SW 1271 (cell line): ENCODE measurements at places on chromosomes 11 and 22.
A peak's percentile ranks its signal among the peaks of the same experiment; 100 is the strongest.

GRCh38 chr11:9687711-9688477, 24.0 kb downstream of the SWAP70 start:
- no peak for DNase-seq

GRCh38 chr11:3207526-3208189, 11.0 kb downstream of the MRGPRG start:
- DNase-seq: no peak

GRCh38 chr11:3865388-3866193, 10.1 kb downstream of the STIM1 start:
- DNase-seq: peak; percentile 4

GRCh38 chr11:117921456-117921855, 7.7 kb downstream of the TMPRSS13 start:
- DNase-seq: no peak

DNA sequence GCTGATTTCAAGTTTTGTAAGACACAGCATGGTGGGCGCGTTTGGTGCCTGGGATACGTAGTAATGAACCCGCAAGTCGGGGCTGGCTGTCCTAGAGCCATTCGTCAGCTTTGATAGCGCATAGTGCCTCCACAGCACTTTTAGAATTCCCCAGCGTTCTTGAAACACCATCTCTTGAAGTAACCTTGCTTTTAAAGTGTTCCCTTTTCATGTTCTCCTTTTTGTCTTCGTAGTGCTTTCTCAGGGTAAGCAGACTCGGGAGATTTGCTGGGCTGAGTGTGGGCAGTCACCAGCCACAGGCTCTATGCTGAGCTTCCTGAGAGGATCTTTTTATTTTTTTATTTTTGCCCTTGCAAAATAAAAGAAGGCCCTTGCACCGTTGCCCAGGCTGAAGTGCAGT, 39.6 kb upstream of the CTTN start:
- DNase-seq: no peak

GRCh38 chr11:108112057-108112456, 9.3 kb upstream of the ACAT1 start:
- DNase-seq: no peak

DNA sequence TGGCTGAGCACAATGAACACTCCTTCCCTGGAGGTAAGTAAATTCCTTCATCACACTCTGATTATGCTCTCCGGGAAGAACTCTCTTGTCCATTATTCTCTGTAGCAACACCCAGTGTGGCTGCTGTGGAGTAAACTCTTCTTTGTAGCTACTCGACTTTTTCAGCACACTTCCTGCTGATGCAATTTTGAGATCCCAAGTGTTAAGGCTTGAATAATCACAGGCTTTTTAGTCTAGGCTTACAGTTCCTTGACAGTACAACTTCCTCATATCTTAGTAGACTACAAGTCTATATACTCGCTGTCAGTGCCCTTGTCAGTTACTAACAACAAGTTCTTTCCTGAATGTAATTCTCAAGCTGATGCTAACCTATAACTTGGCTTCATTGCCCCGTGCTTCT, 301.8 kb upstream of the API5 start:
- DNase-seq: no peak
